ENCODE measurements at places on chromosomes 3 and 15.

GRCh38 chr15:58074452-58074851 lies 8.9 kb upstream of the ALDH1A2 start:
- DNase-seq, result no peak

DNA sequence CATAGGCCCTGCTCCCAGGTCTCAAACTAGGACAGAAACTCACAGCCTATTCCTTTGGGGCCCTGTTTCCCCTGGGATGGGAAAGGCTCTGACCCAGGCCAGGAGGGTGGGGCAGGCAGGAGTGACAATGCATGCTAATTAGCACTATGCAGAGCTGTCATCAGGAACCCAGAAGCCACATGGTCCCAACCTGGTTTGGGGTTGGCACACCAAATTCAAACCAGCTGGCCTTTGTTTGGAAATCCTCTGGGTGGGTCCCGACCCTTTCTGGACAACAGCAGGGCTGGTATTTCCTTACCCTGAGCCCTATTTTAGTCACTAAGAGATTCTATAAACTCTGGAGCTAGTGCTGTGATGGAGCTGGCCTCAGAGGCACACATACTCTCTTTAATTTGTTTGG lies 166.2 kb downstream of the LRTM1 start:
- no peak for DNase-seq

- peak; percentile 56 for DNase-seq
Measured at GRCh38 chr3:129530251-129530791, 1.9 kb downstream of the RHO start.

DNA sequence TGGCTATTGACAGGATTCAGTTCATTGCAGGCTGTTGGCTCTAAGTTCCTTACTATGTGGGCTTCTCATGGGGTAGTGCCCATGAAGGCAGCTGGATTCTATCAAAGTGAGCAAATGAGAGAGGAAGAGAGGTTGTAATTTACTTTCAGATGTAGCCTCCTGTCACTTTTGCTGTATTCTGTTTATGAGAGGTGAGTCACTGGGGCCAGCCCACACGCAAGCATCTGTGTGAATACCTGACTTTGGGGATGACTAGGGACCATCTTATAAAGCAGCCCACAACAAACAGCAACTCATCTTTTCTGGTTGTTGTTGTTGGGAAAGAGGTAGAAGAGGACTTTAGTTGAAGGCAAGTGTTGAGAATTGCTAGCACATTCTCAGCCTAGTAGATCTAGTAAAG lies 506.3 kb upstream of the GRM7 start:
- DNase-seq, result no peak

- no peak for DNase-seq
Measured at GRCh38 chr3:156769721-156770654, 56.2 kb upstream of the LEKR1 start.

GRCh38 chr3:144429719-144430121 lies 458.1 kb downstream of the DIPK2A start:
- DNase-seq, result no peak

GRCh38 chr3:149384911-149385321 lies 7.5 kb upstream of the TM4SF1 start:
- DNase-seq, result no peak

- DNase-seq, result no peak
Measured at GRCh38 chr3:172342097-172342659, 106.1 kb downstream of the GHSR start.

DNA sequence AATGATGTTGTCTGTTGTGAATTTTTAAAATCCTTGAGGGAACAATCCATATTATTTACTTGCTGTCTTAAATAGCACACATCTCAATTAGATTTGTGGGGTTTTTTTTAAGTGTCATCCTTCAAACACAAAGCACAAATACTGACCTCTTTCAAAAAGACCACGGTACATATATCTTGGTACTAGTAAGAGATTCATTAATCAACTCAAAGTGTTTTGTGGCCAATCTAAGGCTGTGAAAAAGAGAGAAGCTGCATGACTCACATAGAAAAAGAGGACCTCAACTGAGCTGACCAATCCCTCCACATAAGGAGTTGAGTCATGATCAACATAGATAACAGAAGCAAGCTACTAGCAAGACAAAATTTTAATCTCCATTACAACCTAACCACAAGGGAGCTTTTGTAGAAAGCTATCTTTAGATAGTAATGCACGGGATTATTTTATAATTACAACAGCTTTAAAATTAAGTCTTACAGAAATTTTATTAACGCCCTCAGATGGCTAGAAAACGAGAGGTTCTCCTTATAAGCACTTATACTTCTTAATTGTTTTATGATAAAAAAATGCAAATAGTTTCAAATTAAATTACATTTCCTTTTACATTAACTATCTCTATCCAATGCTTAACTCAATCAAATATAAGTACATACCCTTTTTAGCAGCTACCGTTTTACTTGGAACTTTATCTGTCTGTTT lies 60.5 kb downstream of the TOP2B start:
- peak; percentile 75 for DNase-seq

- no peak for DNase-seq
Measured at GRCh38 chr15:82958638-82959037, 6.1 kb upstream of the HOMER2 start.

DNA sequence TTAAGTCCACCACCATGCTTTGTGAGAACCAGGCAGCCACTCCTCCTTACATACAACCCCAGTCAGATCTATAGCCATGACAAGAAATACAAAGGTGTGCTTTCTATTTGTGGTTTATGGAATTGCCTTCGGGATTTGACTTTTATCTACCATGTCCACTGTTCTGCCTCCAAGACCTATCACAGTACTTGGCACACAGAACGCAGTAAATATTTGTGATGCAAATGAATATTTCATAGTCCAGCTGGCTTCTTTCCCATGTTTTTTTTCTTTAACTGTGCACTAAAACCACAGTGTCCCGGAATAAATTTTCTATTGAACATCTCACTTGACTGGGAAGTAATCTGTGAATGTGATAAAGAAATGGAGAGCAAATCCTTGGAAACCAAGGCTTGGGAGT lies 314.7 kb downstream of the RORA start:
- no peak for DNase-seq
